WTC11 (cell line): ENCODE measurements at places on chromosomes 6 and 20. TPM values are rescaled to one million over a fixed set of nuclear protein-coding genes. Genes with fewer than 3 reads are reported as not detected.

DNA sequence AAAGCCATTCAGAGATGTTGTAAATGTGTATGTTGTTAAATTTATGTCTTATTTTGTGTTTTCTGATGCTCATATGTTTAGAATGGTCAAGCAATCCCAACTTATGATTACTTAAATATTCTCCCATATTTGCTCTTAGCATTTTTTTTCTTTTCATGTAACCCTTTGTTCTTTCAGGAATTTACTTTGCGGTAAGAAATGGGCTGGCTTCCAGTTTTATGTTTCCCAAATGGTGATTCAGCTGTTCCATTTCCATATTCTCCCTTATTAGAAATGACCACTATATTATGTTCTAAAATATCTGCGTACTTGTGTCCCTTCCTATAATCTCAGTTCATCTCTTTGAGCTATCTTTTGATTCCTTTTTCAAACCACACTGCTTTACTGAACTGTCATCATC is 113.7 kb downstream of the CDH26 start:
- DNase-seq: no peak

DNA sequence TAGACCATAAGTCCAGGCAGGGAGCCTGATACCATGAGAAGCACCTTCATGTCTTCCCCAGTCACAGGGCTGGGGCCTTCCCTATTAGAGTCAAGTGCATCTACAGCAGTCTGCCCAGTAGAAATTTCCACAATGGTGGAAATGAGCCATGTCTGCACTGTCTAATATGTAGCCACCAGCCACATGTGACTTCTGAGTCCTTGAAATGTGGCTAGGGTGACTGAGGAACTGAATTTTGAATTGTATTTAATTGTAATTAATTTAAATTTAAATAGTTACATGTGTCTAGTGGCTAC is 300.2 kb downstream of the CLIC5 start:
- no peak for DNase-seq

DNA sequence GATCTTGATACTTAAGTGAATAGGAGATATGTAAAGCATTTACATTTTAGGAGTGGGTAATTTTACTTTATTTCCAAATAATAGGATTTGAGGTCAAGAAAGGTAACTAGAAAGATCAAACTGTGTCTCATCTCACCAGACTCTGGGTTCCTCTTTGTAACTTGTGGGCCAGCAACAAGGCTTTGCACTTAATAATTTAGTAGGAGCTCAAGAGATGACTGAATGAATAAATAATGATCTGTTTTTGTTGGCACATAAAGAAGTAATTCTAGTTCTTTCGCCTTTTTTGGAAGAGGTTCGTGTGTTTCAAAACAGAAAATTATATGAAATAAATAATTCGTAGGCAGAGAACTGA is 67.4 kb upstream of the FABP7 start:
- DNase-seq: no peak

- DNase-seq: peak; percentile 50
Observed at GRCh38 chr20:20821484-20822260, 109.2 kb upstream of the RALGAPA2 start.

DNA sequence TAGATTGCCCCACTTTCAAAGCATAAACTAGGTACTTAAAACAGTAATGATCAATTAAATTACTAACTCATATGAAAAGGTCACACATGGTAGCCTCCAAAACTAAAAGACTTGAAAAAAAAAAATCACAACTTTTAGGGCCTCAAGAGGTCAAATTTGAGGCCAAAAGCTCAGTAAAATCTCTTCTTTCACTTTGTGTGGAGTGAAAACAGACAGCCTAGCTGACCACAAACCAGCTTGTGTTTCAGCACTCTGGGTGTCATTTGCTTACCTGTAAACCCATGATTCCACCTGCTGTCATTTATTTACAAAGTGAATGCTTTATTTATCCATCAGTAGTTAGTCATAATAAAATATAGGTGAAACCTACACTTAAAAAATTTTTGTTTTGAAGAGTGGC is 34.0 kb downstream of the GNAS start:
- no peak for DNase-seq

Gene B3GAT2
- 0.70 to 0.85 TPM (median 0.71 TPM) in 3 replicates for total RNA-seq

Gene C4A
- 3.8 to 5.2 TPM (median 4.2 TPM) in 3 replicates for total RNA-seq
